Activated CD8-positive, alpha-beta memory T cell treated with anti-CD3 and anti-CD28 coated beads for 24 hours (primary cell): ENCODE measurements at places on chromosomes 5 and 9.

DNA sequence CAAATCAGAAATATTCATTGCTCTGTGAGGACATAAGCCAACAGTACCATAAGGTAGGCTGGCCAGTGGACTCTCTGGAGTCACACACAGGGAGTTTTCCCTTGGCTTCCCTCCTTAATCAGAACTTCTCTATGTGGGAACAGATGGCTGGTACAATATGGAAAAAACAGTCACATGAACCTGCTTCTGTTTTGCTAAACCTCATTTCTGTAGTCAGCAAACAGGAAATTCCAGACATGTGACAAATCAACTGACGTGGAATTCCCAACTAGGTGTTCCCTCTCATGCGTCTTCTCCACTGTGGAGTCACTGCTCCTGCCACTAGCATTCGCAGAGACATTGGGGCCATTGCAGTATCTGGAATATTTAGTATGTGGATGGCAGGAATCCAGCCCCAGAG is 617.6 kb downstream of the KIF4B start:
- DNase-seq: no peak

DNA sequence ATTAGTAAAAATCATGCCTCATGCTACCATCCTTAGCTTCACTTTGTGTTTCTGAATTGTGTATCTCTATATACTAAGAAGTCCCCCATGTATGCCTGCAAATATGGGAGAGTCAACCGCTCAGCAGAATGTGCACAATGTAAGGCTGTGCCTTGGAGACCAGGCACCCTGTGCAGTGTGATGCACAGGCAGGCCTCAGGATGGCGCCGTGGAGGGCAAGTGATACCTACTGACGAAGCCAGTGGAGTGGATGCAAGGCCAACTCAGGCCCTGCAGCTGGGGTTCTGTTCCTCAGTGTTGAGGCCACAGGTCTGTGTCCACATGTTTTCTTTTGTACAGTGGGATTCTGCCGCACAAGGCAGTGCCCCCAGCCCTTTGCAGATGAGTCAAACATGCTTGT is 28.4 kb downstream of the SYK start:
- peak; percentile 49 for DNase-seq

- DNase-seq: no peak
Measured at GRCh38 chr5:4027088-4027734, 431.6 kb downstream of the IRX1 start.

- no peak for DNase-seq
Measured at GRCh38 chr5:66312266-66312665, 168.2 kb downstream of the SREK1 start.

GRCh38 chr9:22483528-22484070 is 37.0 kb downstream of the DMRTA1 start:
- no peak for DNase-seq

- DNase-seq: peak; percentile 30
Measured at GRCh38 chr5:133682451-133682850, 70.1 kb upstream of the FSTL4 start.

DNA sequence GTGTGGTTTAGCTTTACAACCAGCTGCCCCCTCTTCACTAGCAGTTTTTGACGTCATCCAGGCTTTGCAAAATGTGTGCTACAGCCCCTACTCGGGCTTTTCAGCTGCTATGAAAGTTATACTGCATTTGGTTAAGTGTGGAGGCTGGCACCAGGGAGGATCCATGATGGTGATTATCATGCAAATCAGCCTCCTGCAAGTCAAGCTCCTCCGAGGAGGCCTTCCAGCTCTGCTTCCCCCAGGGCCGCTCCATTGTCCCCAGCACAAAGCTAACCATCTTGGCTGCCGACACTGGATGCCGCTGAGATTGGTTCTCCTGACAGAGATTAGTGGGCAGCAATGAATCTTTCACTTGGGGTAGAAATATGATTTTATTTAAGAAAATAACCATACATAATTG is 159.6 kb downstream of the NR2F1-AS1 start:
- no peak for DNase-seq
